ENCODE measurements at places on chromosomes 11 and 22.
A peak's percentile ranks its signal among the peaks of the same experiment; 100 is the strongest.

DNA sequence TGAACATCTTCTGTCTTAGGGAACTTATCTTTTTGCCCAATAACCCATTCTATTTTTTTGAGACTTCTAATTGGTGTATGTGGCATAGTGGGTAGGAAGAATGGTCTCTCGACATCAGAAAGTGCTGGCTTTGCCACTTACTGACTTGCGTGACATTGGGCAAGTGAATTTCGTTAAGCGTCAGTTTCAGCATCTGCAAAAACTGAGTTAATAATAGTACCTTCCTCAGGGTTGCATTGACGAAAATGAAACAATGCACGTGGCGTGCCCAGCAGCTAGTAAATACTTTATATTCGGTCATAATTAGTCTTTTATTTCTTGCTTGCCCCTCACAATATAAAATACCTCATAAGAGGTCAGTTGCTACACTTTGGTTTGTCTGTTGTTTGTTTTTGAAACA is 12.5 kb upstream of the GRIK4 start:
- DNase-seq, result no peak

- no peak for DNase-seq
These were observed 28.6 kb downstream of the LRP5 start for GRCh38 chr11:68340784-68341556.

DNA sequence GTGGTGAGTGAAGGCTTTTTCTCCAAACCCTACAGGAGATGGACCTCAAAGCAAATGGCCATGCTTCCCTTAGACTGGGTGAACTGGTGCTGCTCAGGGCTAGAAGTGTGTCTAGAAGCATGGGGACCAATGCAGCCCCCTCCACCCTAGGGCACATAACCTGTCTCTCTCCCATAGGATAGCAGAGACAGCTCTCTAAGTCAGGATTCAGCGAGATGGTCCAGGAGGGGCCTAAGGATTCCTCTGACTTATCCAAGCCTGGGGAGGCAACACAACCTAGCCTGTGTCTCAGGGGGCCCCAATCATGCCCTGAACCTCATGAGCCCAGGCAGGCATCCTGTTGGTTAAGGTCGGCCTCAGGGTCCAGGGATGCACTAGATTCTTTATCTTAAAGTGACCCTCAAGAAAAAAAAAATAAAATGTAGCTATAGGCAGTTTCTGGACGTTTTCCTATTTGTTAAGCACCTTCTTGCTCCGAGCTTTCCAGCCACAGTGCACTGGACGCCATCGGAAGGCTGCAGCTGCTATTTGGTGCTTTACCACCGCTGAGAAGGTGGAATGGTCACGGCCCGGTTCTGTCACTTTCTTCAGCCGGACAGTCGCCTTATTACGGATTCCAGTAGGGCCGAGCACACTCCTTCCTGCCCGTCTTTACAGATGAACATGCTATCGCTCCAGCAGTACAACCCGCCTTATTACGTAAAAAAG is 5.0 kb upstream of the CCND1 start:
- DNase-seq, result no peak

DNA sequence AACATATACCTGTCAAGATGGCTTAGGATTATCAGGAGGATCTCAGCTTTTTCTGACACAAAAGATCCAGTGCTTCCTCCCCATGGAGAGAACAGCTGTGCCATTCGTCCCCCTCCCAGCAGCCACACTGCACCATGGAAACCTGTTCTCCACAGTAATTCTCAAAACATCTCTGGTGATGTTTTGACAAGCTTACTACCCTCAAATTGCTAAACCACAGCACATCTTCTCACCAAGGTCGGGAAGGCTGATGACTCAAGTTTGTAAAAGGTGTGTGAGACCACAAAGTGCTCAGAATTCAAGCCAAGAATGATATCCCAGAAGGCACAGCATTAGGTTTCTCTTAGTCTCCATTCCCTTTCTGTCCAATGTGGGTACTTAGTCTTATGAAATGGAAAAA is 3.9 kb upstream of the RAB38 start:
- DNase-seq, result peak; percentile 47

- no peak for DNase-seq
These were observed 147.2 kb upstream of the BDNF start for GRCh38 chr11:27847496-27847895.

DNA sequence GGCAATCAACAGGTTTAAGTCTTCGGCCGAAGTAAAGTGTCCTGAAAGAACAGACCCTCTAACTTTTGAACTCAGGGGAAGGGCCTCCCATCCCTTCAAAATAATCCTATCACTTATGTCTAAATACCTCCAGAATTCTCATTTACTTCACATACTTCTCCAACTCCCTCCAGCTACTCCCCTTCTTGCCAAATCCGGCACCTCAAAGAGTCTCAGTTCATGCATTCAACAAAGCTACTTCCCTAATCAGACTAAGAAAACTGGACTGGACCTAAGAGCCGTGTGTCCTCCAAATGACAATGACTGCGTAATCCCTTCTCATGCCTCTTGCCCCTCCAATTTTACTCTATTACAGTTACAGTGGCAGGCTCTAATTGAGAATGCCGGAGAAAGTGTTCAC is 1.3 kb downstream of the DDB1 start:
- DNase-seq, result no peak

Measured in stimulated activated CD8-positive, alpha-beta memory T cell treated with anti-CD3 and anti-CD28 coated beads, Interleukin-4, amount 100 ng/mL, for 48 hours (primary cell).